Stimulated activated CD8-positive, alpha-beta memory T cell treated with anti-CD3 and anti-CD28 coated beads, Interleukin-7, amount 100 ng/mL, for 1 hour (primary cell): ENCODE measurements at places on chromosomes 7 and 10.

- DNase-seq = no peak
Observed at GRCh38 chr10:131891196-131891928, 9.4 kb upstream of the PPP2R2D start.

DNA sequence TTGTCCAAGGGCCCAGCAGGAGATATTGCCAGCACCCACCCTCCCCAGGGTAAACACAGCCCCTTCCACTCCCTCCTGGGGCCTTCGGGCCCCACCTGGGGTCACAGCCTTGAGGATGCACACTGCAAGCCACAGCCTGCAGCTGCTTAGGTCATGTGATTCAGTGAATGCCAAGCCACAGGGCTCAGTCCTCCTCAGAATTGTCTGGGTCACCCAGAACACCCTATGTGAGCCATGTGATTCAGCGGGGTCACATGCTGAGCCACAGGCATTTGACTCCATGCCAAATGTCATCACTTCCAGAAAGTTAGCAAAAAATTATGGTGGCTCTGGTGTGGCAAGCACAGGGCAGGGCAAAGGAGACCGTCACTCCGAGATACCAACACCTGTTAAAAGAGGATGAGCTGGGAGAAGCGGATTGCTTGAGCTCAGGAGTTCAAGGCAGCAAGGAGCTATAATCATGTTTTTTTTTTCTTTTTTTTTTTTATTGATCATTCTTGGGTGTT, 17.2 kb upstream of the PSAP start:
- no peak for DNase-seq

DNA sequence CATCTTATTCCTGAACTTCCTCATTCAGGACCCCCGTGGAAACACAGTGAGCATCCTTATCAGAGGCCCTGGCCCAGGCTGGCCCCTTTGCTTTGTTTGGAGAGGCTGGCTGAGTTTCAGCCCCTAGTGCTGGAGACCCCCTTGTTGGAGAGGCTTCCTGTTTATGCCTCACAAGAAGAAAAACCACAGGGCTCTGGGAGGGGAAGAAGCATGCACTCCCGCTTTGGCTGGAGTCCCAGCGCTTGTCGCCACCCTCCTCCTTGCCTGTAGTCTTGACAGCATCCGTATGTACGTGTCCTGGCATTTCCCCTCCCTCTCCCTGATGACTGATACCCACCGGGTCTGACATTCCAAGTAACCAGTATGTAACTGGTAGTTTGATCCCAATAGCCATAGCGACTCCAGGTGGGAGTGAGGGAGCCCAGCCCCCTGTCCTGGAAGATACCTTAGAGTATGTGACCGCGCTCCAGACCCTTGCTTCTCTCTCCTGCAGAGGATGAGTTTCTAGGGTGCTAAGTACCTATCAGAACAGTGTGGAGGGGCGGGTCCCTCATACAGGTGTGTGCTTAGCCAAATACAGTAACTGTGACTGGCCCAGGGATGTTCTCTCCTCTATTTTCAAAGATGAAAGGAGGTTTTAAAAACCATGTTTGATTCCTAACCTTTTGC, 6.9 kb upstream of the ATP6V0E2 start:
- no peak for DNase-seq

- DNase-seq = no peak
Observed at GRCh38 chr10:97234400-97234799, 48.6 kb upstream of the SLIT1 start.

GRCh38 chr10:27912231-27912630, 86.6 kb downstream of the ODAD2 start:
- DNase-seq = no peak

DNA sequence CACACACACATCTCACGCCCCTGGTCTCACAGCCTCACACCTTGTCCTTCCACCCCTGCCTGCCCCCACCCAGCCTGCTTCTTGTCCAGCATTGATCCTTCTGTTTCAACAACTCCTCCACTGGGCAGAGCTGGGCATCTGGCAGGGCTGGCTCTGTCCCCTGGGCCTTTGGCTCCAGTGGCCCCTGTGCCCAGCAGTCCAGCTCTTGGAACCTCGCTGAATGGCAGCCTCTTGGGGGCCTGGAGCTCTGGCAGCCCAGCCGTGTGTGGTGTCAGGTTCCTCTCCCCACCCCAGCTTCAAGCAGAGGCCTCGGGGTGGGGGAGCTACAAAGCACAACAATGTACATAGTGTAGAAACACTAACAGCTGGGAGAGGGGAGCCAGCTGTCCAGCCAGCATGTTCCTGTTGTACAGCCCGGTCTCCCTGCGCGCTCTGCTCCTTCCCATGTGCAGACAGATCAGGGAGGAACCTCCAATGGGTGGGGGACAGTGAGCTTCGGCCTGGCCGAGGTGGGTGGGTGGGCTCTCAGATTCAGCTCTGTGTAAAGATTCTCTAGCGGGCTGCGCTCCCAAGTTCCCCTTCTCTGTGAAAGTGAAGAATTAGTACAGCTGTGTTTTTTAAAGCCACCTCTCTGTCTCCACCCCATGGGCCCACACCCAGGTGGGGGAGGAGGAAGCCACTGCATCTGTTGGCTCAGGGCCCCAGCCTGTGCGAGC, 19.4 kb downstream of the ZMIZ2 start:
- DNase-seq = no peak
